ENCODE measurements at places on chromosomes 1 and 21.

GRCh38 chr1:15323351-15323988 is 76.4 kb downstream of the FHAD1 start:
- peak; percentile 82 for DNase-seq

- DNase-seq = no peak
Measured at GRCh38 chr1:11184973-11185372, 4.2 kb upstream of the ANGPTL7 start.

- no peak for DNase-seq
Measured at GRCh38 chr1:82073659-82074058, 272.9 kb downstream of the ADGRL2 start.

DNA sequence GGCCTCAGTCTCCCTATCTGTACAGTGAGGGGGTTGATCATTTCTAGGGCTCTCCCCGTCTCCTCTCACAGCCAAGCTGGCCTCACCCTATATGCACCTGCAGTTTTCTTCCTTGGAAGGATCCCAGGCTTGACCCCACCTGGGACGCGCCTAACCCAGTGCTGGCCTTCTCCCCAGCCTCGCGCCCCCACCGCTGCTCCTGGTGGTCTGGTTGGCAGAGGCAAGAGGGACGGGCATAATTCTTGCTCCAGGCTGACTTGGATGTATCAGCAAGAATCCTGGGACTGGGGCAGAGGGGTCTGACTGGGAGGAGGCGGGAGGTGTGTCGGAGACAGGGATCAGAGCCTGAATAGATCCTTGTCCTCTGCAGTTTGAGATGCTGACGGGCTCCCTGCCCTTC is 25.2 kb downstream of the RPS6KA1 start:
- DNase-seq = no peak

DNA sequence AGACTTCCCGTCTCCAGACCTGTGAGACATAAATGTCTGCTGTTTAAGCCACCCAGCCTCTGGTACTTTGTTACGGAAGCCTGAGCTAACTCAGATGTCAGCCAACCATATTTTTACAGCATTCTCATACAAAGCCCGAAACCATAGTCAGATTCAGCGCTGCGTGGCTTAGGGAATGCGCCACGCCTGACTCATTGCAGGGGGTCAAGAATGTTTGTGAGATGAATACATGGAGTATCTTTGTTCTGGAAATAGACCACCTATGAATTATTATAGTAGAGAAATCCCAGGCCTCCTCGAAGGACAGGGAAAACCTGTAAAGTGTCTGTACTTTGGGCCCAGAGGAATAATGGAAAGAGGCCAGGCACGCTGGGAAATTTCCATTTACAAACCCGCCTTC is 434.8 kb downstream of the CAMTA1 start:
- DNase-seq = no peak

DNA sequence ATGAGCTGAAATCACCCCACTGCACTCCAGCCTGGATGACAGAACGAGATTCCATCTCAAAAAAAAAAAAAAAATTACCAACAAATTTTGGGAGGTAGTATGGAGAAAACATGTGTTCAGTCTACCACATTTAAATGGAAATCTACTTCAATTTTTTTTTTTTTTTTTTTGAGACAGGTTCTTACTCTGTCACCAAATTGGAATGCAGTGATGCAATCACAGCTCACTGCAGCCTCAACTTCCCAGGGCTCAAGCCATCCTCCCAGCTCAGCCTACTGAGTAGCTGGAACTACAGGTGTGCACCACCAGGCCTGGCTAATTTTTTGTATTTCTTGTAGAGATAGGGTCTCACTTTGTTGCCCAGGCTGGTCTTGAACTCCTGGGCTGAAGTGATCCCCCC is 82.1 kb downstream of the GFI1 start:
- DNase-seq = no peak

- DNase-seq = no peak
Measured at GRCh38 chr1:34850382-34850781, 9.2 kb downstream of the SMIM12 start.

DNA sequence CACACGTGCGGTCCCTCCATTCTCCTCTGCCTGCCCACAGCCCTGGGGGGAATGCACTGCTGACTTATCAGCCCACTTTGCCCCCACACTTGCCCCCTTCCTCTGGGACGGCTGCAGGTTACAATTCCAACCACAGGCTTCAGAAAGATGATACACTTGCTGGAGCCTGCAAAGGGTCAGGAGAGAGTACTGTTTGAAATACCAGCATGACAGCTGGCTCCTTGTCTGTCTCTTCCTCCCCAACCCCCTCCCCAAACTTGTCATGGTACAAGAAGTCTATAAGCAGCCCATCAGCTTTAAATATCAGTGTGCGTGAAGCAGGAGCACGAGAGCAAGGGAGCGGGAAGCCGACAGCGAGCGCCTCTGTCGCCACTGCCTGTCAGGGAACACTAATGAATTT is 62.4 kb downstream of the ERI3 start:
- no peak for DNase-seq

DNA sequence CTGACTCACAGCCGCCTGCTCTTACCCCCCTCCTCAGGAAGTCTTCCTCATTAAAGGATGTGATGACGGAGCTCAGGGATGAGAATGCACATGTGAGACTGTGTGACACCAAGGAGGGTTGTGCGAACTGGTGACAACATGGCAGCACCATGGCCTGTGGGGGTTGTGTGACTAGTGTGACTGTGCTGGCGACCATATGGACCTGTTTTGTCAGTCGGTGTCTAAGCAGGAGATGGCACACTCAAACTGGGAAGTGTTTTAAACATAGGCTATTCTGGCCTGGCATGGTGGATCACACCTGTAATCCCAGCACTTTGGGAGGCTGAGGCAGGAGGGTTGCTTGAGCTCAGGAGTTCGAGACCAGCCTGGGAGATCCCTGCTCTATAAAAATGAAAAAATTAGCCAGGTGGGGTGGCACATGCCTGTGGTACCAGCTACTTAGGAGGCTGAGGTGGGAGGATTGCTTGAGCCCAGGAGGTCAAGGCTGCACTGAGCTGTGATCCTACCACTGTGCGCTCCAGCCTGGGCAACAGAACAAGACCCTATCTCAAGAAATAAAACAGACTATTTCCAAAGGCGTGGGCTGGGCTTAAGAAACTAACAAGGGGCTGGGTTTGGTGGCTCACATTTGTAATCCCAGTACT is 7.4 kb downstream of the TRNP1 start:
- no peak for DNase-seq

All from head of caudate nucleus (tissue), 42 donors.